ENCODE measurements at places on chromosomes 3 and 15.

- no peak for DNase-seq
These were observed 16.0 kb downstream of the WDR73 start for GRCh38 chr15:84638103-84638502.

DNA sequence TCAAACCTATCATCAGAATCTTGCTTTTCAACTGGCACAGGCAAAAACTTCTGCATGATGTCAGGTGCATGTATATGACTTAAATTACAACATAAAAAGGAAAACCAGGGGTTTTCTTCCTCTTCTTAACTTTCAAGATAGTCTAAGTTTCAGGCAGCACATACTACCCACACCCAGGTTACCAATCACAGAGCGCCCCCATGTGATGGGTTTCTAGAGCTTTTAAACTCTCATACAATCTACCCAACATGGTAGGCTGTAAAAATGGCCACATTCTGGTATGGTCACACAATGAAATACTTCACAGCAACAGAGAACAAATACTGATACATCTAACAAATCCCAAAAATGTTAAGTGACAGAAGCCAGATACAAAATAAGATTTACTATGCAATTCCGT is 7.4 kb downstream of the MESD start:
- DNase-seq: no peak

DNA sequence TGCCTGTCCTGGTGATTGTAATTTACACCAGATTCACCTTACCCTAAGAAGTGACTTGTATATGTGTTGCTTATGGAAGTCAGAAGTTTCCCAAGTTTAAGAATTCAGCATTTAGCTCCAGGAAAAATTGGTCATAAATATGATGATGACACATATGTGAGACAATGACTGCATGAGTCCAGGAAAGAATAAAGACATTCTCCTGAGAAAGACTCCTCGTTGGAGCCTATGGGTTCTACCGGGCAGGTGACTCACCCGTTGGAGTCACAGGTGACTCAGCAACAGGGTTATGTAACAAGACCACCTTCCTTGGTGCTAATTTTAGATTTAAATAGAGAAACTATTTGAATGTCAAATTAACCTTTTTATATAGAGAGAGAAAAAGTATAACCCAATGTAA is 662.4 kb downstream of the FHIT start:
- DNase-seq: no peak

- no peak for DNase-seq
These were observed 449.8 kb downstream of the EPHA6 start for GRCh38 chr3:97264180-97264579.

GRCh38 chr3:172280406-172281051 is 167.7 kb downstream of the GHSR start:
- no peak for DNase-seq

DNA sequence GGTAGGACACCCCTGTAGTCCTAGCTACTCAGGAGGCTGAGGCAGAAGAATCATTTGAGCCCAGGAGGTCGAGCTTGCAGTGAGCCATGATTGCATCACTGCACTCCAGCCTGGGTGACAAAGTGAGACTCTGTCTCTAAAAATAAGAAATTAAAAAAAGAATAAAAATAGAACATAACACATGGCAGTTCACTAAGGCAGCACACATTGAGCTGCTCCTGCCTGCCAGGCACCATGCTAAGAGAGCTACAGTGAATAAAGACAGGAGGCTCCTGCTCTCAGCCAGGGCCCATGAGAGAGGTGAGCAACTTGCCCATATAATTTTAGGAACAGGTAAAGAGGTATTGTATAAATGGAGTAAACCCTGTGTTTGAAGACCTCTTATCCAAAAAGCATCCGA is 54.3 kb downstream of the EBLN2 start:
- DNase-seq: no peak

- no peak for DNase-seq
These were observed 411 bp upstream of the EIF2B5 start for GRCh38 chr3:184134746-184135148.

- no peak for DNase-seq
These were observed 5.3 kb upstream of the CEMIP start for GRCh38 chr15:80773792-80774352.

DNA sequence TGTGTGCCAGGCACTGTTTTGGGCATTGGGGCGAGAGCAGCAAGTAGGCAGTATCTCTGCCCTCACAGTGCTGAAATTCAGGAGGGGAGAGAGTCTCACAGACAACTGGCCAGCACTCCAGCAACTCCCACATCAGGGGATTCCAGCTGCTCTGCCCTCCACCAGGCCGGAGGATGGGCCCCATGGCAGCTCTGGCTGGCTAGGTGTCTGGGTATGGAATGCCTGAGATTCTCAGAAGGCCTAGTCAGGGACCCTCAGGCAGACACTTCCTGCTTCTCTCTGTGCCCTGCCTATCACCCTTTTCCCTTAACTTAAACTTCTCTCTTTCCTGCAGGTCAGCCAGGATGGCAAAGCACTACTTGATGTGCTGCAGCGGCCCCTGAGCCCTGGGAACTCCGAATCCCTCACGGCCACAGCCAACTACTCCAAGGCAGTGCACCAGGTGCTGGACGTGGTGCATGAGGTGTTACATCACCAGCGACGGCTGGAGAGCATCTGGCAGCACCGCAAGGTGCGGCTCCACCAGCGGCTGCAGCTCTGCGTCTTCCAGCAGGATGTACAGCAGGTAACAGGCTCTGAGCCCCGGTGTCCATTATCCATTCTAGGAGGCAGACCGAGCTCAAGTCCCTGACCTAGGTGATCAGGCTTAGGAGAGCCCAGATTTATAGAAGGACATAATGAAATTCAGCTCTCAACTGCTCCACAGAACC is 342.2 kb upstream of the ROPN1 start:
- no peak for DNase-seq

GRCh38 chr3:62562596-62562995 is 189.2 kb upstream of the FEZF2 start:
- DNase-seq: no peak

GRCh38 chr15:79478108-79478507 is 46.0 kb downstream of the MINAR1 start:
- no peak for DNase-seq

- peak; percentile 15 for DNase-seq
These were observed 695 bp downstream of the GMPS start for GRCh38 chr3:155870945-155871745.

- no peak for DNase-seq
These were observed 13.7 kb downstream of the ANXA2 start for GRCh38 chr15:60384053-60384452.

GRCh38 chr15:42152921-42153698 is 3.3 kb downstream of the PLA2G4F start:
- no peak for DNase-seq

DNA sequence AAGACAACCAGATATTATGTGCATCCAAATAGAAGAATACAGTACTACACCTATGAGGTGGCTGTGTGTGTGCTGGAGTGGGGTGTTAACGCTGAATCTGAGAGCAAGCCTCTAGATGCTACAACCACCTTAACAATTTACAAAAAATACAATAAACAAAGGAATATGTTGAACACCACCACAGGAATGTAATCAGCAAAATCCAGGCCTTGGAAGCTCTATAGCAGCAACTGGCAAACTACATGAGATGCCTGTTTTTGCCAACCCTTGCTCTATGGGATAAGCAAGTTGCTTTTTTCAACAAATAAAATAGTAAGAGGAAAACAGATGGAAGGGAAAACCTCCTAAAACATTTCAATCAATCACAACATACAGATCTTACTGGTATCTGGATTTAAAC is 23.9 kb downstream of the SLTM start:
- no peak for DNase-seq

GRCh38 chr15:64703632-64703959 is 71.8 kb downstream of the RBPMS2 start:
- DNase-seq: no peak

- DNase-seq: no peak
These were observed 96.4 kb upstream of the NANOGP8 start for GRCh38 chr15:35181538-35181937.

DNA sequence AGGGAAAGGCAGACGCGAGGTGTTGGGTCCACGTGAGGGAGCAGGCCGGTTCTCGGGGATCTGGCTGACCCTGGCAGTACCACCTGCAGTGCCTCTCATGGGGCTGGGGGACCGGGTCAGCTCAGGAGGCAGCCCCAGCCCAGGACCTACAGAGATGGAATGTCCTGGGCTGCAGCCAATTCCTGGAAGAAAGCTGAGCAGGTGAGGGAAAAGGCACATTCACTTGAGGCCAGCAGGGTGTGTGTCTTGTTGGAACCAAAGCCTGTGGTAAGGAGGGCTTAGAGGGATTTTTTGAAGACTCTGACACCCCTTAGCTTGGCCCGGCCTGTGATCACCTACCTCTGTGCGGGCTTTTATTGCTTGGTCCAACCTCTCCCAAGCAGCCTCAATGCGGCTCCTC is 15.8 kb downstream of the PLA2G4B start:
- DNase-seq: no peak

DNA sequence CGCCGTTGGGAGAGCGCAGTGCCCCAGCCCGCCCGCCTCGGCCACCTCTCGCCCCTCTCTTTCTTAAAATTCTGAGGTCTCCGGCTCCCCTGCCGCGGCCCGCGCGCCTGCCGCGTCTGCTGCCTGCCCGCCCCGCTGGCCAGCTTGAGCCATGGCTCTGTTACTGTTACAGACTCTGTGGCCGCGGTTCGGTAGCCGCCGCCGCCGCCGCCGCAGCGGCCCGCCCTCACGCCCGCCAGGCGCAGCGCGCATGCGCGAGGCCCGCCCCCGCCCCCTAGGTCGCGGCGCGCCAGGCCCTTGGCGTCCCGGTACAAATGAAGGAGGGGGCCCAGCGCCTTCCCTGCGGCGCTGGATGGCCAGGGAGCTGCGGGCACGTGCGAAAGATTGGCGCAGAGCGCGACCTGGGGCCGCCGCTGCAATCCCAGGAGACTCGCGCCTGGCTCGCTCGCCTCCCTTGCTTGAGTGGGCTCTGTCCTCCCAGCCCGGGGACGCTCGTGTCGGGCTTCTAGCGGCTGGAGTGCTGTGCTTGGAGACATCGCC is at the start of gene ONECUT1:
Gene ONECUT1, minus strand, starts transcription at position 168 of the 540 bp plus-strand sequence. CDS start 452 bp downstream, outside the sequence.
- DNase-seq: no peak

DNA sequence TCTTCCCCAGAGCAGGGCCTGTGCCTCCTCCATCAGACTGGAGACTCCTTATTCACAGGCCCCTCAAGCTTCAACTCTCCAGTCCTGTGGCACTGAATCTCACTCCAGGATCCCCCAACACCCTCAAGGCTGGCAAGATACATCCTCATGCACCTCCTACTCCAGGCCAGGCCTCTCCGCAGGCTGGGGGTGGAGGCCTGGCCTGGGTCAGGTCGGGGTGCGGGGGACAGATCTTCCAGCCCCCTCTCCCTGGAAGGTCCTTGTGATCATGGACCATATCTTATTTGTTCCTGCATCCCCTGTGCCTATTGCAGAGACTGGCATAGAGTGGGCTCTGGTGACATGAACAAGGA is 147.3 kb downstream of the SMAD6 start:
- DNase-seq: no peak

DNA sequence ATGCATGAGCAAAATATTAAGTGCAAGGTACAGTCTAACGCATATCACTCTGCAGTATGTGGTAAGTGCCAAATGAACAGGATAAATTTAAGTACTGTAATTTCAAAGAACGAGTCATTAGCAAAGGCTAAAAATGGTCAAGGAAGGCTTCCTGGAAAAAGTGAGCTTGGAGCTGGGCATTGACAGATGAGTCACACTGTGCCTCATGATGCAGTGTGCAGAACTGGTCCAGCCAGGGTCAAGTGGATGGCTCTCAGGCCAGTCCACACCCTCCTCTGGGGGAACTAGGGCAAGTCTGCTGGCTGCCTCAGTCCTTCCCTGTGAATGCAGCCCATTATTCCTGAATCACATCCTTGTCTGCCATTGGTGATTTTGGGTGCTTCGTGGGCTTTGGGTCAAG is 76.3 kb downstream of the CACNA1D start:
- no peak for DNase-seq

DNA sequence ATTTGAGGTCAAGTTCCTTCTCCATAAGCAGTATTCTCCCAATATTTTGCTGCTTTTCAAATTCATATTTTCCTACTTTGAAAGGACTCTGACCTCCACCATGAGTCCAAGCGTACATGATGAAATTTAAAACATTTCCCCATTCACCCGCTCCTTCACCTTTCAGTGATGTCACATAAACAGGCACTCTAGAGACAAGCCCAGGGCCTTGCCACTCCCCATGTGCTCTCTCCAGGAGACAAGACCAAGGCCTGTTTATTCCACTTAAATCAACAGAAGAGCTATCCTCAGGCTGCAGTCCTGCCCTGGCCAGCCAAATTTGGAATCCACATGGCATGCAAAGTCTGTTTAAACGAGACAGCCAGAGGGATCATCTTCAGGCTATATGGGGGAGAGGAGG is 161.5 kb downstream of the ARRDC4 start:
- DNase-seq: no peak

- DNase-seq: no peak
These were observed 502.2 kb upstream of the LMCD1 start for GRCh38 chr3:7999384-7999783.

- DNase-seq: no peak
These were observed at the start of gene ACAN for GRCh38 chr15:88803241-88803919. ACAN (plus strand) TSS chr15:88803436; CDS start chr15:88836207, 32,771 bp downstream.

GRCh38 chr15:49860101-49860500 is 239.3 kb downstream of the DTWD1 start:
- no peak for DNase-seq

DNA sequence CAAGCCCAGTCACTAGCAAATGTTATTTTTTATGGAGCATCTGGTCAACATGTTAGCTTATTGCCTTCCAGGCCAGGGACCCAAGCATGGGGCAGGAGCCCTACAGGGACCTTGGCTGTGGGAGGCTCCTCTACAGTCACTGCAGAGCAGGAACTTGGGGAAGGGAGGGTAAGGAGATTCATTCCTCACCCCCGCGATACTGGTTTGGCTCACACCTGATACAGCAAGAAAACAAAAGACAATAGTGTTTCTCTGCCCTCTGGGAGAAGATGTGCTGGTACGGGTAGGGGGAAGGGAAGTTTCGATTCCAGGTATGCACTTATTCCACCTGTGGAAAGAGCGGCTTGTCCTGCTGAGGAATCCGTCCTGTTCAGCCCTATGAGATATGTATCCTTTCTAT is 77.6 kb downstream of the SLC12A8 start:
- no peak for DNase-seq

GRCh38 chr15:70337277-70338186 is 239.8 kb upstream of the TLE3 start:
- no peak for DNase-seq

DNA sequence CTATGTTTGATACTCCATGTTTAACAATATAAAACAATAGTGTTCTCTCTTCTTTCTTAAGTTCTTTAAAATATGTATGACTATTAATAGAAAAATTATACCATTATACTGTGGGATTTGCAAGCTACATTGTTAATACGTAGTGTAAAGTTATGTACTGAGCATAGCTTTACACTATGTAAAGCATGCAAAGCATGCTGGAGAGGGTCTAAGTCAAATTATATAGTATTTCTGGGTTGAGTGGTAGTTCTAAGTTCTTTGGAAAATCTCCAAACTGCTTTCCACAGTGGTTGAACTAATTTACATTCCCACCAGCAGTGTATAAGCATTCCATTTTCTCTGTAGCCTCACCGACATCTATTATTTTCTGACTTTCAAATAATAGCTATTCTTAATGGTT is 253.0 kb downstream of the RAP2B start:
- DNase-seq: no peak

- no peak for DNase-seq
These were observed 1.7 kb upstream of the LMLN start for GRCh38 chr3:197958346-197958745.

GRCh38 chr3:44842376-44842775 is 19.3 kb upstream of the TMEM42 start:
- DNase-seq: no peak
